ENCODE measurements at places on chromosomes 4 and X. TPM values are rescaled to one million over a fixed set of nuclear protein-coding genes. Genes with fewer than 3 reads are reported as not detected.
A peak's percentile ranks its signal among the peaks of the same experiment; 100 is the strongest.

Gene EDA
- total RNA-seq = 8.8 TPM

Gene SLC26A1
- 22.9 TPM for total RNA-seq

DNA sequence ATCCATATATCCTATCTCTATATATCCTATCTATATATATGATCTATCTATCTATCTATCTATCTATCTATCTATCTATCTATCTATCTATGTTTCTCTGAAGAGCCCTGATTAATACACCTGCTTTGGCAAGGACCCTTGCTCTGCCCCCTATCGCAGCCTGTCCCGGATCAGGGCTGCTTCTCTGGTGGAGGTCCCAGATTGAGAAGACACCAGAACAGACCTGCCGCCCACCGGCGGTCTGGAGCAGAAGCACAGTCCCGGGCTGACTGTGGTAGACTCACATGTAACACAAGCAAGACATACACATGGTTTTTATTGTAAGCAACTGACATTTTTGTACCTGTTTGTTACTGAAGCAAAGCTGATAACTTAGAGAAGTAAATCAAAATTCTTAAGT, 52.8 kb downstream of the ING2 start:
- DNase-seq = no peak

Gene DNAAF6
- total RNA-seq = not detected

DNA sequence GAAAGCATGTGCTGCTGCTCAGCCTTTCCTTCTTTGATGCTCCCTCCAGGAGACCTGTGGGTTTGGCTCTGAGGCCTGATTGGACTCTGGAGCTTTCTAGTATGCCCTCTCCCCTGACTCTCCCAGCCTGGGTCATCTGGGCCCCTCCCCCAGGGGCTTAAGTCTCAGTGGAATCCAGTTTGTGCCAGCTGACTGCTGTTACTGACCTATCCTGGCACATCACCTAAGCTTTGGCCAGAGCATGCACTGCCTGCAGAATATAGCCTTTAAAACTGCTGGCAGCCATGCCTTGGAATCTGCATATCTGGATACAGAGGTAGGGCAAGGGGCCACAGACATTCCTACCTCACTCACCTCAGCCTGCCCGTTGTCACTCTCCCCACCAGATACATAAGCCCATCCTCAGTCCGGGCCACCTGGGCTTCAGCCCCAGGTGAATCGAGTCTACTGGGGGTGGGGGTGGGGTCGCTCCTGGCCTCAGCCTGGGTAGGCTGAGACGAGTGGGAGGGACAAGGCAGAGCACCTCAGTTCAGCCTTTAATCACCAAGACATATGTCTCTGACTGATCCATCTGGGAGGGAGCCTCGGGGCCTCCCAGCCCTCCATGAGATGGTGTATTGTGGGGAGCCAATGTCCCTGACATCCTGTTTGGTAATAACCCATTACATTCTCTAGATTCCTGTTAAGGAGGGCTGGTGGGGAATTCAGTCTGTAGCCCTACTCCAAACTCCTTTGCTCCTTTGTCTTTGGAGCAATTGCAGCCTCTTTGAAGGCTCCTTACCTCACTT, 61.2 kb downstream of the STARD8 start:
- DNase-seq = no peak

Gene CTAG2
- not detected for total RNA-seq

DNA sequence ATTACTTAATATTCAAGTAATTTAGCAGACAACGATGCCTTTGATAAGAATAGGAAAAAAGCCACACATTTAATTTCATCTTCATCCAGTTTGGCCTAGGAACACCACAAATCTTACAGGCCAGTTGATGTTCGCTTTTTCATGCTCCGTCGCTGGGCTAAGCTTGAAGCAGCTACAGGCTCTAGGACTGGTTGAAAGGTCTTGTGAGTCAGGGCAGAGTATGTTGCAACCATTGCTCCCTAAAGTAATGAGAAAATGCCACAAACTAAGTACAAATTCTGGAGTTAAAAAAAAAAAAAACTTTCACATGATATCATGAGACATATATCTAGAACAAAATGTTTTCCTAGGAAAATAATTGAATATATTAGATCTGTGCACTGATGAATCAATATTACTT, 123.8 kb downstream of the RPS6KA6 start:
- DNase-seq = no peak

Gene PTCHD1
- not detected for total RNA-seq

GRCh38 chr4:7967501-7968261, 28.0 kb upstream of the AFAP1 start:
- DNase-seq = no peak

DNA sequence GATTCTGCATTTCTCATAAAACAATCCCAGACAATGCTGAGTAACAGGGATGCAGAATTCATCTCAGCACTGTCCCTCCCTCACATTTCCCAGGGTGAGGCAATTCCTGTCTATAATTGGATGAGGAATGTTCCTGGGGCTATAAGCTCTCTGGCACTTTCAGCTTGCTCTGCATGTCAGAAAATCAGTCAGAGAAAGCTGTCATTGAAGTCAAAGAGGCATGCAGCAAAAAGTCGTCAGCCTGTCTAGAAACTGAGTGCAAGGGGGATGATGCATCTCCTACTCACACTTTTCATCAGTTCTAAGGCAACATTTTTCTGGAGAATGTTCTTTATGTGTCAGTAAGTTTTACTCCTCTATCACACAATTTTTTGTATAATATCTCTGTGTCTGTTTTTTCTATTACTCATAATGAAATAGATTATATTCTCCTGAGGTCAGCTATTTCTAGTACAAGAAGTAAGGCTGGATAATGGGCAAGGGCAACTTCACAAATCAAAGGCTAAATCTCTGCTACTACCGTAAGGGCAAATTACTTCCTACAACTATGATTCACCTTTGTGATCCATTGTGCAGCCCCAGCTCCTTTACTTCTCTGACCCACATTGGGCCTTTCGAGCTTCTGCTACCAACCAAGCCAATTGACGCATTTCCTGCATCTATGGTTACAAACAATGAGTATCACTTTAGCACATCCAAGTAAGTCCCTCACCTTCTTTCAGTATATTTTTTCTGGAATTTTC, 56.0 kb downstream of the TASL start:
- DNase-seq = no peak

DNA sequence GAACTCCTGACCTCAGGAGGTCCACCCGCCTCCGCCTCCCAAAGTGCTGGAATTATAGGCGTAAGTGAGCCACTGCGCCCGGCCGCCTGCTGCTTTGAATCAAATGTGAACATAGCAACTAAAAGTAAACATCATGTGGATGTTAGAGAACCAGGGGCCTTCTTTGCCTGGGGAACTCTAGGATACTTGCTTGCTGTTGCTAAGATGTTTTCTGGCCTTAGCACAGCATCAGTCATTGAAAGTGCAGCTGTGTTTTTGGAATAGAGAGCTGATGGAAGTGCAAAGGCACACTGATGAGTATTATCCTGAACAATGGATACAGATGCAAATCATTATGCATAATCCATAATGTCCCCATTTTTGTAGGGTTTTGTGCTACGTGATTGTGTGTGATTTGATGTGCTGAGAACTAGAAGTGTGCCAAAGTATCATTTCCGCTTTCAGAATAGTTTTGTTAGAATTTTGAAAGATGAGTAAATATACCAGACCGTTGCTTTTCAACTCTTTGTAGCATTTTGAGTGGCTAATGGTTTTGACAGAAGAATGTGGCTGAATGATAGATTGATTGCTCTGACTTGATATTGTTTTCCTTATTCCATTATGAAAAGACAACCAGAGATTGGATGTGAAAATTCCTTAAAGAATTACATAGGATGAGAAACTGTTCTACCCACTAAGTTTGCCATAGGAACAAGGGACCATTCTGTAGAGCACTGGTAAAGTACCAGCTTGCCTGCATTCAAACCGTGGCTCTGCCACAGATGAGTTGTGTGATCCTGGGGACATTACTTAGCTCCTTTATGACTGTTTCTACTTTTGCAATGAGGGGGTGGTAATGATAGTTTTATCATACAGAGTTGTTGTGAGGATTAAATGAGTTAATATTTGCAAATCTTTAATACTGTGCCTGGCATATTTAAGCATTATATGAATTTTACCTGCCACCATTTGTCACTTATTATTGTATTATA, 74.7 kb downstream of the REPS2 start:
- no peak for DNase-seq

DNA sequence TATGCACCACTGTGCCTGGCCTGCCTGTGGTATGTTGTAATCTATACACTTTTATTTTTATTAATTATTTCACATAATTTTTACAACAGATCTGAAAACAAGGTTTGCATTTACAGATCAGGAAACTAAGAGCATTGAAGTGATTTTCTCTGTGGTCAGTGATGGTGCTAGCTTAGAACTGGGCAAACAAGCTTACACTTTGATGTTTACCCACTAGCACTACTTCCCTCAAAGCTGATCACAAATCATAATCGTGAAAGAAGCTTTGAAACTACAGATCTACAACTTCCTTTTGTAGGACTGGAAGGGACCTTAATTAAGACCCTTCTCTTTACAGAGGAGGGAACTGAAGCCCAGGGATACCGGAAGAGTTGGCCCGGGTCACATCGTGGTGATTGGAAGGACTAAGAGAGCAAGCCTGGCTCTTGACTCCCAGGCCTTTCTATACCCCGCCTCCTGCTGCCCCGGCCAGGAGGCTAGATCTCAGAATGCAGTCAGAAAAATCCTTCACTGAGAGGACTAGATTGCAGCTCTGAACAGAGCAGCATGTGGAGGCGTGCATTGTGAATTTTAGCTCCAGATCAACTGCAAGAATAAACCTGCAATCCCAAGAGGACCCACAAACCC, 93.7 kb upstream of the ZNF827 start:
- DNase-seq = no peak

- DNase-seq = no peak
Observed at GRCh38 chr4:182583703-182584415, 333.3 kb downstream of the DCTD start.

- no peak for DNase-seq
Observed at GRCh38 chr4:8291036-8291682, 21.6 kb downstream of the HTRA3 start.

Gene MAGEA12
- not detected for total RNA-seq

DNA sequence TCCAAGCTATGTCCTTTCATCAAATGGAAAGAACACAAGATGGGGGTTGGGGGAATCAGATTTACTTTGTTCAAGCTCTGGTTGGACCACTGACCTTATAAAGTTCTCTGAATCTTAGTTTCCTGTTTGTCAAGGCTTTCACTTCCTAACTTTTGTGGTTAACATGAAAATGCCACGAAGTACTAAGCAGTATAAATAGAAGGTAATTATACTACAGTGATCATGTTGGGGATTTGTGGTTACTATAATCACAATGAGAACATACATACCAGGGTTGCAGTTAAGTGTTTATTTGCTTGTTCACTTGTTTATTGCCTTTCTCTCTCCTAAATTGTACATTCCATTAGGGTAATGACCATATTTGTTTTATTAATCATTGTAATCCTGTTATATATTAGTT, 53.2 kb downstream of the SPRY1 start:
- DNase-seq = peak; percentile 46

GRCh38 chr4:635851-636627, 10.7 kb downstream of the PDE6B start:
- DNase-seq = no peak

- peak; percentile 6 for DNase-seq
Observed at GRCh38 chrX:74925225-74926088, at the start of gene NEXMIF. NEXMIF (minus strand) TSS chrX:74925452.

Gene LEF1
- 0.22 TPM for total RNA-seq

DNA sequence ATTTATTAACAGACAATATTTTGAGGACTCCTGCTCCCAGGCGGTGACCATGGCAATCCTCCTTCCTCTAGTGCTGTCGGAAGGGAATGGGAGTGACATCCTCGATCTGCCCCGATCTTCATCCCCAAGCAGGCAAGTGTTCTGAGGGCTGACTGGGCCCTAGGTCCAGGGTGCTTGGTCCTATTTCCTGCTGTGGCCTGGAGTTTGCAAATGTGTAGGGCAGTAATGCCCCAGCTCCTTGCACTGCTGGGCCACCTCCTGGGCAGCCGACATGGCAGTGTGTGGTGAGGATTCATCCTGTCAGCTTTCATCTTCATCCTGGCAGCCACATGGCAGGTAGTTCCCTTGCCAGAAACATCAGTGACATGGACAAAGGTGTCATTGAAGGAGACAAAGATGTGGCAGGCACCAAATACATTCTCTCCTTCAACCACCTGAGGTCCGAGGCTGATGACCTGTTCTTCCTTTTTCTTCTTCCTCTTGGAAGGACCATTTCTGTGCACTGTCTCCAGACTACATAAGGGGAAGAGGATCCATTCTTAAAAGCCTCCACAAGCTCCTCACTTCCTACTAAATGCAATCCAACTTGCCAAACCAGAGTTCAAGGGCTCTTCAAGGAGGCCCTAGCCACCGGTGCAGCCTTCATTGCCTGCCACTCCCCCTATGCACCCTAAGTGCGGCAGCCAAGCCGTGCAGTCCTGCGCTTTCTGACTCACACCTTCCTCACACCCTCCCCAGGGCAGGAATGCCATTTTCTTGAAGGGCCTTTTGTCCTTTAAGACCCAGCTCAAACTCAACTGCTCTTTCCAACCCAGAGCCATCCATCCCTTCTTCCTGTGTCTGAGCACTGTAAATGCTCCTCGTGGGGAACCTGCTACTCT, 65.7 kb downstream of the TMEM154 start:
- DNase-seq = no peak

GRCh38 chr4:44845309-44845708, 119.0 kb upstream of the GNPDA2 start:
- no peak for DNase-seq

DNA sequence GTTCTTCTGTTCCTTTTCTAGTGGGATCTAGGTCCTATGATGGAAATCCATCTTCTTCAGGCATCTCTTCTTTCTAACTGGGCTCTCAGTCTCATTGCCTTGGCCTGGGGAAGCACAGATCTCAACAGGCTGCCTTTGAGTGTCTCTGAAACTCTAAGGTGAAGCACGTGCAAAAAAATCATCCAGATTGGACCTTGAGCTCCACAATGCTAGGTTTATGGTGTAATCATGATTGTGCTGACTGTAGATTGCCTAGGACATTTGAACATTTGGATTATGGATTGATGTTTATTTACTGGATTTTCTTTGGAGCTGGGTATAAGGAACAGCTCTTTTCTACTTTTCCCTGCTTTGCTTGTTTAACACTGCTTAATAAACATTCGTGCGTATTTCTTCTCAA, 191.5 kb upstream of the NR3C2 start:
- DNase-seq = no peak

GRCh38 chr4:85829276-85830051, 354.5 kb downstream of the ARHGAP24 start:
- DNase-seq = no peak

DNA sequence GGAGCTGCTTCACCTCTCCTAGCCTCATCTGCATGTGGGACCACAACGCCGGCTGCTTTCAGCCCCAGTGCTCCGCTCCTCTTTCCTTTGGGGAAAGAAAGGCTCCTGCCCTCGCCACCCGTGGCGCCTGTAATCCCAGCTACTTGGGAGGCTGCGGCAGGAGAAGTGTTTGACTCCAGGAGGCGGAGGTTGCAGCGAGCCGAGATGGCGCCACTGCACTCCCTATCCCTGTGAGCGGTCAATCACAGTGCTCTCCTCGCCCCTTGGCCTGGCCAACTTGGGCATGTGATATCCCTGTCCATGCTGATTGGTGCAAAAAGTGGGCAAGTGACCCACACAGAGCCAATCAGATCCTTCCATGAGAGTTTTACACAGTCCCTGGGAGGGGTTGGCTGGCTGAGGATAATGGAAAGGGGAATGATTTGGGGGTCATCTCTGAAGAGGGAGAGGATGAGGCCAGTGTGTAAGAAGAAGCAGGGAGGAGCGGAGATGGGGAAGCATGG, 56.2 kb downstream of the WFS1 start:
- no peak for DNase-seq

- peak; percentile 35 for DNase-seq
Observed at GRCh38 chrX:17689971-17690409, 47.3 kb upstream of the SCML1 start.

Gene FAM9A
- total RNA-seq = not detected

GRCh38 chr4:13545394-13545808, 1.1 kb upstream of the NKX3-2 start:
- no peak for DNase-seq

Gene NLRP2B
- total RNA-seq = not detected
